Upper lobe of right lung (tissue), 1 donor: ENCODE measurements at places on chromosomes 2 and 18. TPM values are rescaled to one million over a fixed set of nuclear protein-coding genes. Genes with fewer than 3 reads are reported as not detected.
A peak's percentile ranks its signal among the peaks of the same experiment; 100 is the strongest.

GRCh38 chr2:39494784-39495251 is 57.7 kb upstream of the MAP4K3 start:
- DNase-seq = no peak
- no peaks in the 10 kb centered on the region for H3K36me3 ChIP-seq
- H3K4me3 ChIP-seq = no peak overlapping the region
- H3K27me3 ChIP-seq = no peaks in the 10 kb centered on the region
- no peak overlapping the region for H3K27ac ChIP-seq

GRCh38 chr2:105328281-105329196 is 996 bp downstream of the TGFBRAP1 start:
- H3K36me3 ChIP-seq = no peaks in the 10 kb centered on the region
- H3K27me3 ChIP-seq = no peaks in the 10 kb centered on the region
- H3K4me1 ChIP-seq = peaks cover 18% of the 10 kb centered on the region
- H3K4me3 ChIP-seq = peak overlapping the region; percentile 62

GRCh38 chr18:78645216-78645615 is 334.4 kb upstream of the SALL3 start:
- no peak for DNase-seq
- no peaks in the 10 kb centered on the region for H3K36me3 ChIP-seq
- H3K4me1 ChIP-seq = peaks cover 6% of the 10 kb centered on the region
- no peak overlapping the region for H3K27ac ChIP-seq
- no peak overlapping the region for H3K4me3 ChIP-seq

Gene FTCDNL1
- 2.1 TPM for total RNA-seq

Gene SIGLEC15
- total RNA-seq = 0.32 TPM

- no peak overlapping the region for H3K4me3 ChIP-seq
- no peaks in the 10 kb centered on the region for H3K27me3 ChIP-seq
- no peak overlapping the region for H3K27ac ChIP-seq
Measured at GRCh38 chr2:108428286-108429009, 20.6 kb upstream of the GCC2 start.

GRCh38 chr18:43559507-43559906 is 282.2 kb upstream of the SYT4 start:
- no peaks in the 10 kb centered on the region for H3K27me3 ChIP-seq
- no peaks in the 10 kb centered on the region for H3K4me1 ChIP-seq
- H3K4me3 ChIP-seq = no peak overlapping the region
- no peak overlapping the region for H3K27ac ChIP-seq
- DNase-seq = no peak

DNA sequence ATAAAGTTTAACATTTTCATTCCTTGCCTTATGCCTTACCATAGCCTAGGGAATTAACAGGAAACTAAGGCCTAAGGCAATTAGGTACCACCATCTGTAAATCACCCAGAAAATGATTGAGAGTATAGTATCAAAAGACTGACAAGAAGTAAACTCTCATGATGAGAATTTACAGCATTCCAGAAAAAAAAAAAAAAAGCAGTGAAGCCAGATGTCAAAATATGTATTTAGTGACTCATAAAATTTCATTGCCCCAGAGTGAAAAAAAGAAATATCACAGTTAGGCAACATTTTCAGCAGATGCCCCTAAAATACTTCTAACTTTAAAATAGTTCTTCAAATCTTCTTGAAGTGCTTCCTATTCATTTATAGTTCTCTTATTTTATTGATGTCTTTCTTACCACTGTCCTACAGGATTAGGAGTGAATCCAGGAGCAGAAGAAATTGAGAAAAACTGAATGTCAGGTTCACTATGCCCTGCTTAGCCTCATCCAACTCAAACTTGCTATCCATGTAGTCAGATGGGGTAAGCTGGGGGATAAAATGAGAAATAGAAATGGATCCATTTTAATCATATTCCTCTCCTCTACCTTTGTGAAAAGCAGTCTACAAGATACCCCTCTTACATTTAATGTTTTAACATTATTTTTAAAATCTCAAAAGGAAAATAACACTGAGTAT is 57.3 kb upstream of the TANK start:
- no peaks in the 10 kb centered on the region for H3K27me3 ChIP-seq
- no peak overlapping the region for H3K4me3 ChIP-seq
- no peak overlapping the region for H3K27ac ChIP-seq
- no peaks in the 10 kb centered on the region for H3K36me3 ChIP-seq

GRCh38 chr2:236973343-236973980 is 112.2 kb upstream of the COPS8 start:
- H3K4me1 ChIP-seq = peaks cover 13% of the 10 kb centered on the region
- H3K4me3 ChIP-seq = no peak overlapping the region
- no peaks in the 10 kb centered on the region for H3K27me3 ChIP-seq

DNA sequence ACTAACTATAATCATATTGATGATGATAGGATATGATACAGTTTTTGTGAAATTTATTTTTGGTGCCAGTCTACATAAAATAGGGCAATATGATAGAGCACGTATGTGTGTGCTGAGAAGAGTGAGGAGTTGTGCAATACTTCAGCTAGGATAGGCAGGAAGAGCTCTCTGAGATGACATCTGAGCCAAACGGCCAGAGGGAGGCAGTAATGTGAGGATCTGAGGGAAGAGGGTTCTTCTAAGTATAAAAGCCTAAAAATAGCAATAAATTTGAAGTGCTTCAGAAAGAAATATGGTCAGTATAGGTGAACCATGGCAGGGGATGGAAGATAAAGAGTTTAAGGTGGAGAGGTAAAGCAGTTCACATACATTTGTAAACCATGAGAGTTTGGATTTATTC is 102.5 kb downstream of the OLA1 start:
- no peak overlapping the region for H3K4me3 ChIP-seq
- H3K27ac ChIP-seq = no peak overlapping the region
- H3K27me3 ChIP-seq = no peaks in the 10 kb centered on the region
- no peaks in the 10 kb centered on the region for H3K36me3 ChIP-seq
- DNase-seq = no peak
- no peaks in the 10 kb centered on the region for H3K4me1 ChIP-seq

DNA sequence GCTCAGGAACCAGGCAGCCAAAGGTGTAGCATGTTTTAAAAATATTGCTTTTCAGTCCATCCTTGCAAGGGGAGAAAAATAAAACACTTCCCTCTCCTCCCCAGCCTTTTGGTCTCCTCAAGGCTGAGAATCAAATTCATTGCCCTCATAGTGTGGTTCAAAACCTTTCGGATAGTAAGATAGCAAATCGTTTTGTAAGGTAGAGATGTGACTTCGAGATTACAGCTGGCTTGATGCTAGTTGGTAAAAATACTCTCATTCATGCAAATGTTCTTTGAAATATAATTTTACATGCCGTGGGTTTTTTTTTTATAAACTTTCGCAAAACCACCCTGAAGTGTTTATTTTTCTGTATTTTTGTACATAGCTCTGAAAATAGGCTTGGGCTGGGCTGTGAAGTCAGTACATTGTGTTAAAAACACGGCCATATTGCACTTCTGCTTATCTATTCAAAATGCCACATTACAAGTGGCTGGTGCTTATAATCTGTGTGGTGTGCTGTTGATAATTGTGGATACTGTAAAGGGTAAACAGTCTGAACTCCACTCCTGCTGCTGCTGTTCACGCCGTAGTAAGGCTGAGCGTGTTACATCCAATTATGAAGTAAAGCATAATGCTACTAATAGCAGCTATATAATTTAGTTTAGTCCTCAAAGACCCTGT is 172.0 kb upstream of the SIX3 start:
- no peaks in the 10 kb centered on the region for H3K36me3 ChIP-seq
- no peak overlapping the region for H3K4me3 ChIP-seq
- H3K27ac ChIP-seq = no peak overlapping the region
- H3K27me3 ChIP-seq = peaks cover 4% of the 10 kb centered on the region

Gene ALPI
- not detected for total RNA-seq
